Stimulated activated CD4-positive, alpha-beta T cell treated with anti-CD3 and anti-CD28 coated beads, Interleukin-1b, Interleukin-23, amount 100 ng/mL, for 4 hours (primary cell): ENCODE measurements at places on chromosomes 11 and 22.

DNA sequence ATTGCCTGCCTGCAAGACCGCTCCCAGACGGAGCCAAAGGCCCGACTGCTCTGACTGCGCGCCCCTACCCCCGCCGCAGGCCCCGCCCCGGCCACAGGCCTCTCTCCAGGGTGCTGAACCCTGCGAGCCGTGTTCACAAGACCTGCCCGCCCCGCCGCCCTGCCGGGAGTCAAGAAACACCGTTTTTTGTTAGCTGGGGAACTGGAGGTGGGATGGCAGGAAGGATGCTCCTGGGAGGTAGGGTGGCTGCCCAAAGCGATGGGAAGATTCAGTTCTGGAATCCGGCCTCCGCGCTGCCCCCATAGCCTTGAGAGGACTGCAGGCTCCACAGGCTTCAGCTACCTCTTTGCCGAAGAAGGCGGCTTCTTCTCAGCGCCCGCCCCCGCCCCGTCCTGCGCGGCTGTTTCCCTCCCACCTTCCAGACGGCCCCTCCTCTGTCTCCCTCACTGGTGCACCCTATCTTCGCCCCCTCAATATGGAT is 2.7 kb upstream of the PDE2A start:
- peak; percentile 37 for DNase-seq

- DNase-seq: no peak
These were observed 40.8 kb downstream of the APLP2 start for GRCh38 chr11:130110339-130111108.

DNA sequence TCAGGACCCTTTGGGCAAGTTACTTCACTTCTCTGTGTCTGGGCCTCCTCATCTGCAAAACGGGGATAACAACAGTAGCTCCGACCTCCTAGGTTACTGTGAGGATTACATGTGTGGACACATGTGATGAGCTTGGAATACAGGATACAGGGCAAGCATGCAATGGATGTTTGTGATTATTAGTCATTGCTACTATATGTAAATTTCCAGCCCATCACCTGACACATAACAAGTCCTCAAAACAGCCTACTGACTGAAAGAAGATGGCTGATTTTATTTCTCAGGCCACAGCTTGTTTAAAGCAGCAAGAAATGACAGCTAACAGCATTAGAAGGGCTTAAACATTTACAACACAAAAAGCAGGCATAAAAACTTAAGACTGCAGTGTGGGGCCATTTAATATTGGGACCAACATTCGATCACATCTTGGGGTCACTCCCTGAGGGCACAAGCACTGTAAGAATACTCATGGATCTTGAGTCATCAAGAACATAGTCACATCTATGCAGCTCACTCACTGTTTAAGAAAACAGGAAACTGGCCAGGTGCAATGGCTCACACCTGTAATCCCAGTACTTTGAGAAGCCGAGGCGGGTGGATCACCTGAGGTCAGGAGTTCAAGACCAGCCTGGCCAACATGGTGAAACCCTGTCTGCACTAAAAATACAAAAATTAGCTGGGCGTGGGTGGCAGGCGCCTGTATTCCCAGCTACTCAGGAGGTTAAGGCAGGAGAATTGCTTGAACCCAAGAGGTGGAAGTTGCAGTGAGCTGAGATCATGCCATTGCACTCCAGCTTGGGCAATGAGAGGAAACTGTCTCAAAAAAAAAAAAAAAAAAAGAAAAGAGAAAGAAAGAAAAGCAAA is 49.5 kb downstream of the ABTB2 start:
- DNase-seq: no peak

GRCh38 chr11:13120691-13121090 is 111.6 kb downstream of the RASSF10 start:
- DNase-seq: no peak

- DNase-seq: no peak
These were observed at the start of gene BID for GRCh38 chr22:17774206-17774925. Gene BID, minus strand, starts transcription at chr22:17774469. Its CDS starts 24,353 bp downstream, at chr22:17750116.

DNA sequence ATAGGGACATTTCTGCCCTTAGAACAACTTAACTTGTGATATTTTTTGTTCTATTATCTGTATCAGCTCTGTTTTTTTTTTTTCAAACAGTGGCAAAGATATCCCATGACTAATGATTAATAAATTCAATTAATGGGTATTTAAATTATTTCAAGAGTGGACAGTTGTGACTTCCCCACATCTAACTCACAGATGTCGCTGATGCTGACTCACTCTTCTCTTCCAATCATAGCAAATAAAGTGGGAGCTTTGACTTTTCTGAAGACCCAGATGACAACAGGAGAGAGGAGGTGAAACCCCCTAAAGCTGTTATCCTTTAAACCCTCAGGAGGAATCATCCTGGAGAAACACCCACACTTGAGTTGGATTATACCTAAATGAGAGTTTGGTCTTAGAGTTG is 27.1 kb downstream of the GGTLC2 start:
- no peak for DNase-seq

DNA sequence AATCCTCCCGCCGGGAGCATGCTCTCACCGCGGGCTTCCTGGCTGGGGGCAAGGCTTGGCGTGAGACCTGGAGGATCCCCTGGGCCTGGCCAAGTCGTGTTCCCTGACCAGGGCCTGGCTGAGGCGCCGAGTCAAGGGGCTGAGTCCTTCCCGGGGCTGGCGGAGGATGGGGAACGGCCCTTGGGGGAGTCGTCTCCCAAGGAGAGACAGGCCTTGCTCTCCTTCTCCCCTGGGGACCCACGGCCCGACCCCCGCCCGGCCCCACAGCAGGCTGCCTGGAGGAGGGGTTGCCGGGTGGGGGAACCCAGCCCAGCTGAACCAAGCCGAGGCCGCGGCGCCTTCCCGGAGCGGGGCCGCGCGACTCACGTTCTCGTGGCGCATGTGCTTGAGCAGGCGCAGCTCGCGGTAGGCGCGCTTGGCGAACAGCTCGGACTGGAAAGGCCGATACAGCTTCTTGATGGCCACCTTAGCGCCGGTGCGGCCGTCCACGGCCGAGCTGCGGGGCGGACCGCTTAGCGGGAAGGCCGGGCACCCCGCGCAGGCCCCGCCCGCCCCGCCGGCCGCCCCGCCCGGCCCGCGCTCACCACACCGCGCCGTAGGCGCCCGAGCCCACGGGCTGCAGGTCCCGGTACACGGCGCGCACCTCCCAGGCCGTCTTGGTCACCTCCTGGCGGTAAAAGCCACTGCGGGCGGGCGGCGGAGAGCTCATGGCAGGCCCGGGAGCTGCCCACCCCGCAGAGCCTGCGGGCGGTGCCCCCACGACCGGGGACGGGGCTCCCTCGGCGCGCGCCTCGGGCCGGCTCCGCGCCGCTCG is 475 bp downstream of the MAPK12 start:
- no peak for DNase-seq

DNA sequence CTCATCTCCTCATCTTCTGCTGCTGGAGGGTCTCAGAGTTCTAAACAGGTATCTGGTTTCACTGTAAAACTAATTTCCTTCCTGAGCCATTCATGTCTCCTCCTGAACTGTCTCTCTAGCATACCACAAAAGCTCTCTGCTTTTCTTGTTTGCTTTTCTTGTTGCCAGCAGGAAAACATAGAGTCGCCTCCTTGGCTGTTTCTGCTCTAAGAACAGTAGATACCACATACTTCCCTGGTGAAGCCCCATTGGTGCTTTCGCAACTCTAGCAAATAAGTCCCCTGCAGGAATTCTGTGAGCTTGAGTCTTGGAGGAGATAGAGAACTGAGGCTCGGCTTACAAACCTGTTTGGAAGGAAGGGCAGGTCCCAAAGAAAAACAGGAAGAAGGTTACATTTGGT is 7.0 kb downstream of the DIXDC1 start:
- no peak for DNase-seq

DNA sequence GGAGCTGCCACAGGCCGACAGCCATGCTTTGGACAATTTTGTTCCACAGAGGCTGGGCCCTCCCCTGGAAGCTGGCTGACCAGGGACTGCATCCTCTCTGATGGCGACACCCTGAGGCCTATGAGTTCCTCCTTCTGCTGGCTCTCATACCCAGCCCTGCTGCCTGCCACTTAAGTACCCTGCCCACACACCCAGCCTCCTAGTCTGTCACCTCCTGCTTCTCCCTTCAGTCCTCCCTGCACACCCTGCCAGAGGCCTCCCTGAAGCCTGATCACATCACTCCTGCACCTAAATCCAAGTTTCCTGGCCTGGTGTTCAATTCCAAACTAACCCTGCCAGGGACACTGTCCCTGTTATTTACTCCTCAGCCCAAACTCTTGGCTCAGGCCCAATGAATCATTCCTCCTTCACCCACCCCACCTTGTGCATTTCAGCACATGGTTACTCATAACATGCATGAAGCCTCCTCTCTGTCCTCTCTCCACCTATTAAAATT is 136.7 kb upstream of the NECTIN1 start:
- DNase-seq: no peak

GRCh38 chr22:44182588-44183286 is 2.0 kb downstream of the PARVG start:
- DNase-seq: no peak

DNA sequence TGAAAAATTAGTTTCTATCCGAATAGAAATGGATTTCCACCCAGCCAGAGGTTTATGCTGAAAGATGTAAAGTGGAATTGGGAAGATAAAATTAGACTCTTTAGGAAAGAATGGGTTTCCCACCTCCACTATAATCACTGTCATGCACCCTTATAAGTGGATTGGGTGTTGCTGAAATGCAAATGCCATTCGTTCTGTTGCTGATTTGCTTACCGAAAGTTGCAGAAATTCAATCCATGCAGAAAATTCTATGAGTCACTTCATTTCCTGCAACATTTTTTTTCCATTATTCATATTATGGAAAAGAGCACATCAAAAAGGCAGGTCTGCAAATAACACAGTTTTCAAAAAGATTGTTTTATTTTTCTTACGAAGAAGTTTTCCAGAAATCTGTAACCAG is 65.6 kb downstream of the LDLRAD3 start:
- no peak for DNase-seq

GRCh38 chr11:121037016-121037415 is 13.1 kb downstream of the TBCEL start:
- no peak for DNase-seq

GRCh38 chr11:123742031-123742723 is 717 bp upstream of the ZNF202 start:
- no peak for DNase-seq

- no peak for DNase-seq
These were observed 300.6 kb downstream of the TBC1D22A start for GRCh38 chr22:47063071-47063509.

- no peak for DNase-seq
These were observed 393.5 kb downstream of the BUD13 start for GRCh38 chr11:116379185-116379828.

- no peak for DNase-seq
These were observed 21.7 kb upstream of the SLN start for GRCh38 chr11:107733518-107733917.

- no peak for DNase-seq
These were observed 18.2 kb upstream of the KIRREL3 start for GRCh38 chr11:127018683-127019279.

- no peak for DNase-seq
These were observed 36.5 kb downstream of the LRRC74B start for GRCh38 chr22:21082248-21082647.

- no peak for DNase-seq
These were observed 26.3 kb upstream of the ISX start for GRCh38 chr22:35039625-35040024.

DNA sequence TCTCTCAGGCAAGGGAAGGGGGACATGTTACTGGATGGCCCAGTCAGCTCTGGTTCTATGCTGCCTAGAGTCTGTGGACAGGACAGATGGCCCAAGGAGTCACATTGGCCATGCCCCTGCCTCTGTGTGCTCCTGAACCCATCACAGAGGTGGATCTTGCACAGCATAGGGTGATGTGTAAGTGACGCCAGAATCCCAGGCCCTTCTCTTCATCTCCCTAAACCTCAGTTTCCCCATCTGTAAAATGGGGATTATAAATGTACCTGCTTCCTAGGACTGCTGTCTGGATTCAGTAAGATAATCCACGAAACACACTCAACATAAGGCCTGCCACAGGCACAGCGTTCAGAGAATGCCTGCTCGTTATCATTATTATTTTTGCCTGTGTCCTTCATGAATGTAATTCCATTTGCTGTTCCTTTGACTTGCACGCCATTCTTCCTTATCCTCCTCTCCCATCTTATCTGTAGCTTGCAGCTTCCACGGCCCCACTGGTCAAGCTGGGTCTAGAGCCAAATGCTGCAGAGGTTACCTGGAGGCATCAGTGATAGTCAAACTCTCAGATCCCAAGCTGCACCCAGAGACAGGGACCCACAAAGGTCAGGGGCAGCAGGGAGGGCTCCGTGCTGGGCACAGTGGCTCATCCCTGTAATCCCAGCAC is 207.0 kb downstream of the MN1 start:
- DNase-seq: no peak

DNA sequence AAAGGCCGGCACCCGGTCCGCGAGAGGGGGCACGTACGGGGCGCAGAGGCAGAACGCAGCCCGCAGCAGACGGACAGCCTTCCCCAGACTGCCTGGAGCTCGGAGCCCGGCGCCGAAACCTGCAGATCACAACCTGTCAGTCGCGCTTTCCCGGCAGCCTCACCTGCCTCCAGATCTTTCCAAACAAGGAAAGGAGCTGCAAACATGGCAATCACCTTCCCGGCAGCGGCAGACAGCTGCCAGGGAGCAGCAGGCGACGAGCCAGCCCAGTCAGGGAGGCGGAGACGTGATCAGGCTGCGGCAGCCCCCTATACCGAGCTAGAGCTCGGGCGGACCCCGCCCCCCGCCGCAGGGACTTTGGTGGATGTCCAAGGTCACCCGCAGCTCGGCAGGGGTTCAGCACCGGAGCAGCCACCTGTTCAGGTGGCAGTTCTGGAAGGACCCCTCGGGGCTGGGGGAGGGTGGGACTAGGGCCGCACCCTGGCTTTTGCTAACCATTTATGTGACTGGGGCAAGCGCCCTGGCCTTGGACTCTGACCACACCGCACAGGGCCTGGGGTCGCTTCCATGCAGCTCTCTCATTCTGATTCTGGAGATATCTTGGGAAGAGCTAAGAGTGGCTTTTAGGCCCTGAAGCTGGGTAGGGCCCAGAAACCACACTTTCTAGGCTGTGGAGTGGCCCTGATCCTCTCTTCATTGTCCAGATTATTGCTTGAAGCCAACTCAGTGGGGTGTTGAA is 143.8 kb downstream of the NECTIN1 start:
- DNase-seq: no peak

DNA sequence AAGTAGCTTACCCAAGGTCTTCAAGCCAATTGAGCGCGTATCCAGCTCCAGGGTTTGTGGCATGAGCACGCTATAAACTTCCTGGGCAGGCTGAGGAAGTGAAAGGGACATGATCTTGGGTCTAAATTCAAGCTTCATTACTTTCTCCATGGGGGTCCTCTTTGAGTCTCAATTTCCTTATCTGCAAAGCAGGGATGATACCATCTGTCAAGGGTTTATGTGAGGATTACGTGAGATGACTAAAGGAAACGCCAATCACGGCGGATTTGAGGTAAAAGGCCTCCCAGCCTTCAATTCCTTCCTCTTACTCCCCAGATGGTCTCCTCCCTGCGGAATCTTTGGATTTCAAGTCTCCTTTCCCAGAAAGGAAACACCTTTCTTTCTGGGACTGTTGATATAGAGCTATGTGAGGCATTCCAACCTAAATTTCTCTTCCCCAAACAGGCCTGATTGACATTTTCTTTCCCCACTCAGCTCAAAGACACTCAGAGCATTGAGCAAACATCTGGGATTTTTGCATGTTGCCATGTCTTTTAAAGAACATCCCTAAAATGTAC is 474.4 kb downstream of the INSC start:
- no peak for DNase-seq
